Subcutaneous adipose tissue (tissue), 4 donors: ENCODE measurements at places on chromosomes 11 and 22. TPM values are rescaled to one million over a fixed set of nuclear protein-coding genes. Genes with fewer than 3 reads are reported as not detected.

The MFNG gene
- total RNA-seq = 9.0 TPM

The PDGFD gene
- total RNA-seq = 51.4 TPM

The SLC17A6 gene
- not detected for total RNA-seq

The DENND6B gene
- 1.8 TPM for total RNA-seq

The SCO2 gene
- 10.7 TPM for total RNA-seq

The OR51B5 gene
- total RNA-seq = not detected
